ENCODE measurements at places on chromosomes 2 and 18.
A peak's percentile ranks its signal among the peaks of the same experiment; 100 is the strongest.

- DNase-seq, result no peak
These were observed 255.2 kb upstream of the SPRED2 start for GRCh38 chr2:65687614-65688013.

GRCh38 chr2:166458674-166459073 is 35.4 kb downstream of the SCN7A start:
- no peak for DNase-seq

GRCh38 chr18:55300421-55300935 is 287.5 kb downstream of the TCF4 start:
- no peak for DNase-seq

DNA sequence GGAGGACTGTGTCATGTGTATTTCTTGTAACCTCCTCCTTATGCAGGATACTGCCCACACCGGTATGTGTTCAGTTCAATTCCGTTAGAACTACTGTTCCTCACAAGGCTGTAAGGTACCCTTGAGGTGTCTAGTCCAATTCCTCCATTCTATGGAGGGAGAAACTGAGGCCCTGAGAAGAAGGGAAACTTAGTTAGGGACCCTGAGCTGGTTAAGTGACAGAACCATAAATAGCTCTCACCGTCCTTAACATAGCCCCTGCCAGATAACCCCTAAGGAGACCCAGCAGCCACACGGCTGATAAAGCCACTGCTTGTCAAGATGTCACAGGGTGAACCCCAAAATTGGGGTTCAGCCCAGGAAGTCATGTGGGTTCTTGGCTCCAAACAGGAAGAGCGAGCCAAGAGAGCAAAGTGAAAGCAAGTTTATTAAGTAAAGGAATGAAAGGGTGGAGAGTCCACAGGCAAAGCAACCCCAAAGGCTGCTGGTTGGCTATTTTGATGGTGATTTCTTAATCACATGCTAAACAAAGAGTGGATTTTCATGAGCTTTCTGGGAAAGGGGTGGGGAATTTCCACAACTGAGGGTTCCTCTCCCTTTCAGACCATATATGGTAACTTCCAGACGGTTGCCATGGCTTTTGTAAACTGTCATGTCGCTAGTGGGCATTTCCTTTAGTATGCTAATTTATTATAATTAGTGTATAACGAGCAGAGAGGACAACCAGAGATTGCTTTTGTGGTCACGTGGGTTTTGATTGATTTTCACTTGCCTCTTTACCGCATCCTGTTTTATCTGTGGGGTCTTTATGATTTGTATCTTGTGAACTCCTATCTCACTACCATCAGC is 83.4 kb upstream of the RTN4 start:
- peak; percentile 75 for DNase-seq

DNA sequence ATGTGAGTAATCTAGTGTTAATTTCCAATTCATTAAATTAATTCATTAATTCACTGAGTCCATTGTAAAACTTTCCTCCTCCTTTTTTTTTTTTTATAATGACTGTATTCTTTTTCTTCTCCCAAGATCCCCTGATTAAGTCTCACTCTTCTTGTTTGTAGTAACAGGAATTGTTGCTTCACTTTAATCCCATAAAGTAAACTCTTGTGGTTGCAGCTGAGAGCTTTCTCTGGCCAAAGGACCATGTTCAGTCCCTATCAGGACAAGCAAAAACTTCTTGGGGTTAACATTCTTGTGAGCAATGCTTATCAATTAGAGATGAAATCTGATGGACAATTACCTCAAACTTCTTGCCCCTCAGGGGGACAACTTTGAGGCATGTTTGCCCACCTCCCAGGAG is 400.2 kb upstream of the SPHKAP start:
- DNase-seq, result no peak

DNA sequence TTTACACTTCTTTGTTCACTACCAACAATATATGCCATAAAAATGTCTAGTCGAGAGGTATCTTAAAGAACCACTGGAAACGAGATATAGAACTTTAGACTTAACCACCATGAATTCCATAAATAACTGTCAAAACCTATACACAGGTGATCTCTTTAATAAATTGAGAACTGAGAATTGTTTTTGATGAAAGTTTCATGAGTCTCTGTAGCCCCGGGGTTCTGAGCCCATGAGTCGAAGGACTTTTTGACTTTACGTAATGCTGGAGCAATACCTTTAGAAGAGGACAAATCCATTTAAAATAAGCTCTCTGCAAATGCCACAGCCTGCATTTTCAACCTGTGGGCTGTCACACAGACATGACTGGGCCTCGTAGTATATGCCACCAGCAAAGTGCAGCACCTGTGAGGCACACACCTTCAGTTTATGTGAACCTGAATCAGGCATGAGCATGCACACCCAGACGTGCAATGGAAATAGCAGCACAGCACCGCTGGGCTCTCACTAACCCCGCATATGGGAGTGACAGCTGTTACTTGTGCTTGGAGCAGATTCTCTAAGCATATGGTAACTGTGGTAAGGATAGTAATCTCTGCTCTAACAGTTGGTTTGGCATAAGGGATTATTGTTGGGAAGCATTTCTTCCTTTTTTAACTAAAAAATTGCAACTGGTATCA is 383.2 kb downstream of the SOCS6 start:
- no peak for DNase-seq

DNA sequence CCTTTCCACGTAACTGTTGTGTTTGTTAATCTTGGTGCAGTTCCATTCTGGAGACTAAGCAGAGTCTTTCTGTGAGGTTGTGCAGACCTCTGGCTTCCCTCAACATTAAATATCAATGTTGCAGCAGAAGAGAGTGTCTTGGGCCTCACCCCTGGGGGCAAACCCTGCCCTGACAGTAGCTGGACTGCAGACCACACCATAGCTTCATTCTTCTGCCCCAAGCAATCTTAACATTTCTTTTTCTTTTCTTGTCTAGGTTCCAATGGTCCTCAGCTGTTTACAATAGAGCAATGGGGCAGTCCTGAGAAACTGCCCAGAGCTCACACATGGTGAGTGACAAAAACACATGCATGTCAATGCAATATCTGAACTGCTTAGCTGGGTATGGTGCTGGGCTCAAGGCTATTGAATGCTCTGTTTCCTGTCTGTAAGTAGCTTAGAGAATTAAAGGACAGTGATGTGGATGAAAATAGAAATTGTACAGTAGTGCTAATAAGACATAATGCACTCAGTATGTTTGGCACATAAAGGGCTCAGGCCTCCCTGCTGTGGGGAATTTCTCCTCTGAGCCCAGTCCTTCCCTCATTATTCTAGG is 237.6 kb downstream of the ALPK2 start:
- DNase-seq, result no peak

- DNase-seq, result no peak
These were observed 80.2 kb downstream of the SLC8A1 start for GRCh38 chr2:40371525-40372282.

DNA sequence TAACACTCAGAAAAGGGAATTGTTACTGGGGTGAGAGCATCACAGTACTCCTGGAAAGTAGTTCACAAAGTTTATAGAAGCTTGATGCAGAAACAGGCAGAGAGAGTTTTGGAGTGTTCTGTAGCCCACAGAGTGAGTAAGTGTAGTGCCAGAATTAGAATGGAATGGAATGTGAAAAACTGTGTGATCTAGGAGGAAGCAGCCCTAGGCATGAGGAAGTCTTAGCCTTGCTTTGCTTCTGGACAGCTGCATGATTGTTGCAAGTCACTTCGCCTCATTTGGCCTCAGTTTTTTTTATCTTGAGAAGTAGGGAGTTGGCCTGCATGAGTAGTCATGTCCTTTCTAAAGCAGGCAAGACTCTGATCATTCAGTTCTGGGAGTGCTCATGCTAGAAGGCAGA is 10.9 kb downstream of the SERPINB12 start:
- no peak for DNase-seq

DNA sequence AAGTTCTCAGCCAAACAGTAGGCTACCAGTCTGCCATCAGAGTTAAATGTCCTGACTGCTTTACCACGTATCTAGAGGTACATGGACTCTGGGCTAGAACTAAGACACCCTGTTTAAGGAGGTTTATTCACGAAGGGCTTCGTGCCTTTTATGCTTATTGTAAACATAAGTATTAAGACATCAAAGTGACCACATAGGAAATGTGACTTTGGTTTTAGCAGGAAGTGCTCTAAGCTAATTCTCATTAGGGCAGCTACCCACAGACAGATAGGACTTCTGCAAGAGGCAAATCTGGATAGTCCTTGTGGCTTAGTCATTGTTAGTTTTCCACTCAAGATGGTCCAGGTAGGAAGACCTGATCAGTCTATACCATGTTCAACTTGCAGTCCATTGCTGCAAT is 233.3 kb upstream of the MGAT5 start:
- DNase-seq, result peak; percentile 23

DNA sequence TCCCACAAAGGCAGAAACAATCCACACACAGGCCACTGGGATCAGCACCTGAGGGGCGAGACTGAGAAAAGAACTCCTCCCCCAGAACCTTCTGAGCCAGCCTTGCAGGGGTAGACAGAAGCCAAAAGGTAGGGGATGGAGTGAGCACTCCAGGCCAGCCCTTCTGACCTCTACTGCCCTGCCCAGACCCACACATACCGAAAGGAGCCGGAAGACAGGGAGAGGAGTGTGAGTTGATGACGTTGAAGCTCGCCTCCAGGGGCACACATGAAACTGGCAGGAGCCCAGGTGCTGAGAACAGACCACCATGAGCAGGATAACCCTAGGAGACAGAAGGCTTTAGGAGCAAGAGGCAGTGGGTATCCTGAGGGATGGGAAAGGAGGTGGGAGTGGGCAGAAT is 1.8 kb downstream of the SLC23A3 start:
- DNase-seq, result no peak

DNA sequence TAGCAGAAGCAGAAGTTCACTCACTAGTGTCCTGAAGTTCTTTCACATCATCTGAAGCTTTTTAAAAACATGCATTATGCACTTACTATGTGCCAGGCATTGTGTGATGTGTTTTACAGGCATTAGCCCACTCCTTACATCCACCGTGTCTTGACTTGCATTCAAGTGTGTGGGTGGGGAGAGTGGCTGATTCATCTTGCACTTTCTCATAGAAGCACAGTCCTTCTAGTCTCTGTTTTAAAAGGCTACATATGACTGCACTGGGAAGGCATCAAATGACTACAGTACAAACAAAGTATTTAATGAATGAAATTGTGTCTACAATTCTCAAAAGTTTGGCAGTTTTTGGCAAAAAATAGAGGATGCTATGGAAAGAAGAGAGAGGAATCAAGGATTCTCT is 21.6 kb upstream of the DSC3 start:
- DNase-seq, result no peak

DNA sequence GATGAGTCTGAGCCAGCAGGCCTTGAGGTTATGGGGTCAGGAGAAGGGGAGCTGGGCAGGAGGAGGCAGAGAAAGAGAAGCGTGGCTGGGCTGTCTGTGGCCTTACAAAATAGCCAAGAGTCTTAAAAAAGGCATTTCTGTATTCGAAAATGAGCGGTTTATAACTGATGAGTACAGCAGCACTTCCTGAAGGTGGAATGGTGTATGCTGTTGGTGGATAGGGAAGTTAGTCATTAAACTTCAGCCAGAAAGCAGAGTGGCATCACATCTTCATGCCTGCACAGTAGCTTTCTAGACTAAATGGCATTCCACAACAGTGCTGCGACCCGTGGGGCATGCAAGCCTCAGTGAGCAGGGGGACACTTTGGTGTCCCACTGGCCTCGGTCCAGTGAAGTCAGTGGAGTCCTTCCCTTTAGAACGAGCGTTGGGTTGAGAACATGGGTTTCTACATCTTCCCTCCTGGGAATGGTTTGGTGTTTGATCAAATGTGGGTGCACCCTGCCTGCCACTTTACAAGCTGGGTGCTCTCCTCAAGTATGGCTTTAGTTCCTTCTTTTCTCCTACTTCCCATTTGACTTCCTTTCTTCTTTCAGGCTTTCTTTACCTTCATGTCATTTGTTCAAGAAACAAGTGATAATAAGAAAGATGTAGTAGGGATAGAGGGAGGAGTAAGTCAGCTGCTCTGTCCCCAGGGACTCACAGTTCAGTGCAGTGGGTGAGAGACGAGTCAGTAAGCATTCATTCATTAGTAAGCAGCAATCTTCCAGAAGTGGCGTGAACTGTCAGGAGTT is 96.3 kb downstream of the ARMC9 start:
- no peak for DNase-seq

GRCh38 chr2:75484840-75485239 is 75.9 kb downstream of the EVA1A start:
- DNase-seq, result no peak

- DNase-seq, result no peak
These were observed 2.2 kb downstream of the CDKL4 start for GRCh38 chr2:39241588-39241987.

GRCh38 chr18:58369616-58370015 is 259.3 kb downstream of the ALPK2 start:
- DNase-seq, result no peak

GRCh38 chr2:65055422-65056214 is 598 bp upstream of the CEP68 start:
- no peak for DNase-seq

GRCh38 chr2:129059476-129059875 is 740.8 kb upstream of the HS6ST1 start:
- no peak for DNase-seq

DNA sequence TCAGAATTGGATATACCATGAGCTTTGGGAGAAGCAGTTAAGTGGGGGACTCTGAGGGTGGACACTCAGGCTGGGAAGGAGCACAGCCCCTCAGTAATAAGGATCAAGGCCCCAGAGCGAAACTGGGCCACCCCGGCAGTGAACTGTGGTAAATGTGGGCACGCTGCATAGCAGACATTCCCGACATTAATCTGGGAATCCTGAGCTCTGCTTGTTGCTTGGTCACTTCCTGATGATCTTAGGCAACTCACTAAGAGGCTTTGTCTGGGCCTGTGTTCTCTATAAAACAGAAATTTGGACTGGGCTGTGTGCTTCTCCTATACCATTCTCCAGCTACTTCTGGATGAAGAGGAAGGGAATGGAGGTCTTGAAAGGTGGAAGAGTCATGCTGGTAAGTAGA is 4.8 kb downstream of the TGFBRAP1 start:
- no peak for DNase-seq

DNA sequence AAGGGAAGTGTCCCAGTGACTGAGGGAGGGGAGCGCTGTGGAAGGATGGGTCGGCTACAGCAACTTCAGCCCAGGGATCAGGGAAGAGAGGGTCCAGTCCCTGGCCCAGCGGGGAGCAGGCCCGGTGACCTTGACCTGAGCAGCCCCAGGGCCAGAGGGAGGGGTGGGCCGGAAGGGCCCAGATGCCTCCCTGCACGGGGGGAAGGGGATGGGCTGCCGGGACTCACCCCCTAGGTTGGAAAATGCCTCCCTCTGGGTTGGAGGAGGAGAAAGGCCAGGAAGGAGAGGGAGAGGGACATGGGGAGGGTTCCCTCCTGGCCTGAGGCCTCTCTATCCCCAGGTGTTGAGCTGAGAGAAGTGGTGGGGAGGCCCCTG is 19.8 kb downstream of the GPC1 start:
- no peak for DNase-seq
